ENCODE measurements at places on chromosomes 7 and 10.

DNA sequence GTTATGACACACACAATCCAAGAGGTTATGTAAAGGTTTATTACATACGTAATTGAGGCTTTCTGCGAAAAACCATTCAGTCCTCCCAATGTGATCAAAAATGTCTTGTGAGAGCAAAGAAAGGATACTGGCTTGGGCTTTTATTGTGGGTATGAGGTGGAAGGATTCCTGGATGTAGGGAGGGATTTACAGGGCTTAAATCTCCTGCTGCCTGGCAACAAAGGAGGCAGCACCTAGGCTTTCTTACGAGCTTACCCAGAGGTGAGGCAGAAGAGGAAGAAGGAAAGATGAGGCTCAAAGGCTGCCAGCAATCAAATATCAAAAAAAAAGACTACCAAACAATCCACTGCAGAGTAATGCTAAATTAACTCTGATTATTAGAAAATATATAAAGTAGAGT is 1149.5 kb upstream of the POT1 start:
- no peak for DNase-seq

- DNase-seq: no peak
Measured at GRCh38 chr7:138538518-138538917, 78.5 kb downstream of the TRIM24 start.

DNA sequence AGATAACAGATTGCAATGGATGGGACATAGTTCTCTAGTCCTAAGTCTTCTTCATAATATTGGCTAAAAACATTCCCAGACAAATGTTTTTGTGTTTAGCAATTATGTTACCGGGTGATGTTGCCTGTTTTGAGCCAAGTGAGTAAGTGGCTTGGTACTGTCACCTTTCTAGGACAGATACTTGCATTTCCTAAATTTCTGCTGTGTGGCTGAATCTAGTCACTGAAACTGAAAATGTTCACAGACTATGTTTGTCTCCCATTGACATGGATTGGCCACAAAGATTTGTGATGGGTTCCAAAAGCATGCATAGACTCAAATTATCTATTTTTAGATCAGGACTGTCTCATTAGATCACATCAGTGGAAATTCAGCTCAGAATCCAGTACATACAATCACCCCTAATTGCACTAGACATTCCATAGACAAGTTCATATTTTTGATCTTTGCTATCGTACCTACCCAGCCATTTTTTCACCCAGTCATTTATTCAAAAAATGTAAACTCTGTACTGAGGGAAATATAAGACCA is 1222.1 kb upstream of the AUTS2 start:
- DNase-seq: no peak

DNA sequence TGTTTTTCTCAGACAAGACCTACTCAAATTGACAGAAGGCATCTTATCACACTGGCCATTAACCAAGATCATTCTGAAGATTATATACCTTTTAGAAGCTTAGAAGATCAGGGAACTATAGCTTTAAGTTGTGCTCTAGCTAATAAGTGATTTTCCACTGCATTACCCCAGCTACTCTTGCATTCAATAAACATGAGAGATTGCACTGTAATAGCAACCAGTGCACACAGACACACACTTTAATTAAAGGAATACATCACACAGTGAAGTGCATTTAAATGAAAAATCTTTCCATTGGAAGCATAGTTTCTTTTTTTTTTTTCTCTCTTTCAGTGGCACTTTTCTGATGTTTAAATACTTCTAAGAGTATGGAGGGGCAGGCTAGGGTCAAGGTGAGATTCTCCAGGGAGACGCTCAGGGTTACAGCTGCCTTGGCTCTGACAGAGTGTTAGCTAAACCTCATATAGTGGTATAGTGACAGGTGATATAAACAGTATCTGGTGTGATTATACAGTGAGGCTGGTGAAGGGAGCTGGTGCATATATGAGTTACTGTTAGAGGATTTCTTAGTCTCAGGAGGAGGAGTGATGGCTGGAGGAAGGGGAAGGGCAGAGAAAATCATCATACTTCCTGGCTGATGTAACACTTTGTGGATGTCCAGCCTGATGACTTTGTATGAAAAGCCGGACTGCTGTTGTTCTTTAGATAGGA is 369.5 kb downstream of the SORCS3 start:
- DNase-seq: no peak

- no peak for DNase-seq
Measured at GRCh38 chr7:132381742-132382472, 194.4 kb downstream of the PLXNA4 start.

GRCh38 chr7:157056246-157056645 is 45.8 kb upstream of the MNX1 start:
- no peak for DNase-seq

DNA sequence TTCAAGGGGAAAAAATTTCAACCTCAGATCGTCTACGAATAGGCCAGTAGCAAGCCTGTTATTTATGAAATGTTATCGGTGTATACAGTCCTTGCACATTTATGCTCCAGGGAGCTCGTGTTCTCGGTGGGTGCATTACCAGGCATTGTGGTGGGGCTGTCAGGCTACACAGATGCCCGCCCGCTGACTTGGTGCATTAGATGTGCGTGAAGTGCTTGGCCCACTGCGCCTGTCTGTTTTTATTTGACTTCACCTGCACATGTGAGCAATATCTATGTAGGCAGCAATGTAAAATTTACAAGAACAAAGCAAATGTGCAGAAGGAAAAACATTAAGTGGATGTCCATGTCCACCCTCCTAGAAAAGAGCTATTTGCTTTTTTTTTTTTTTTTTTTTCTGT is 2.8 kb downstream of the FOXK1 start:
- no peak for DNase-seq

- no peak for DNase-seq
Measured at GRCh38 chr10:73910401-73910763, 550 bp upstream of the PLAU start.

- DNase-seq: no peak
Measured at GRCh38 chr10:74873803-74874454, 47.5 kb downstream of the KAT6B start.

- no peak for DNase-seq
Measured at GRCh38 chr10:71429304-71429703, 32.6 kb downstream of the CDH23 start.

DNA sequence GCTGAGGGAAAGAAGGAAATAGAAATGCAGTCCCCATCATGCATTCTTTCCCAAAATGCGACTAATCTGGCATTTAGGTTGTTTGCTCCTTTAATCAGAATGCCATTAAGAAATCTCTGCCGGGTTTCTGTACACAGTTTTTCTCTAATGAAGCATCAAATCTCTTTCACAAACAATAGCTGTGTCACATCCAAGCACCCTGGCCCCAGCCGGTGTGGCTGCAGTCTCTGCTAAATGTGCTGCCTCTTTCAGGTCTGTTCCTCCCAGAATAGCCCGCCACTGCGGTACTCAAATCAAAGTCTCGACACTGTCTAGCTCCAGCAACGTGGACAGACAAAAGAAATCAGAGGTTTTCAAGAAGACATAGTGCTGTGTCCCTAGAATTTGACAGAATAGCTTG is 343.8 kb downstream of the KCNMA1 start:
- DNase-seq: no peak
